ENCODE measurements at places on chromosomes 11 and 22.

GRCh38 chr22:27809700-27810608, 8.4 kb upstream of the MN1 start:
- DNase-seq, result no peak

DNA sequence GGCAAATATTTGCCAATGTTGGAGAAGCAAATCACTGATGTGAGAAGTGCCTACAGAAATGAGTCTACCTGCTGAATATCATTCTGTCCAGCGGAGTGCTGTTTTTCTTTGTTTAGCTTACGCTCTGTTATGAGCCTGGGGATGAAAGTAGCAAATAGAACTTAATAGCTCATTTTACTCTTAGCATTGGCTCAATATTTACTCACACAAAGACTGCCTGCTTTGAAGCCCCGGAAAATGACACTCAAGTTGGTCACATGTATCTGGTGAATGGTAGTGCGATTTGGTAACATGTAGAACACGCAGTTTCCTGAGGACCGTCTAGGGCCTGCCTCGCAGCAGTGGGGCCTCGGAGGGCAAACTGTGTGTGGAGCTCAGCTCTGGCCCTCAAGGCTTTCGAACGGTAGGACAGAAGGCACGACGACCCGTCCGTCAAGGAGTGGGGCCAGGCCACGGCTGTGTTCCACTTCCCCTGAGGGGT, 38.9 kb downstream of the TBC1D22A start:
- no peak for DNase-seq

DNA sequence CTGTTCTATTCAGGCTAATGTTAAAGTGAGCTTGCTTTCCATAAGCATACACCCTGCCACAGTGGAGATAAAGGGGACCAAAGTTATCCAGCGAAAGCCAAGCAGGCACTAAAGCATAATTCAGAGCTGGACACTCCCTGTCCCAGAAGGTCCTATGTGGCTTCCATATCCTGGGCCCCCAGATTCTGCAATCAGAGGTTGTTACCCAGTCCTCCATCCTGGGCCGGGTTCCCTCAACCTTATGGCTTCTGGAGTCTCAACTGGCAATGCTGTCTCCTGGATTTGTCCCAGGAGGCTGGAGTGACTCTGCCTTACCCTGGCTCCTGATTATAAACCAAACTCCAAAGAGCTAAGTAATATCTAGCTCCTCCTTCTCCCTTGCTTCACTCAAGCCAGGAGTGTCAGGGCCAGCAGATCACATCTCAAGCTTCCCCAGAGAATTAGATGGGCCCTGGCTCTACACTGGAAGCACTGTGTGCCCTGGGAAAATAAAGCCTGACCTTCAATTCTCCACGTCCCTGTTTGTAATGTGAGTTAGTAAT, 14.0 kb upstream of the SMIM35 start:
- no peak for DNase-seq

DNA sequence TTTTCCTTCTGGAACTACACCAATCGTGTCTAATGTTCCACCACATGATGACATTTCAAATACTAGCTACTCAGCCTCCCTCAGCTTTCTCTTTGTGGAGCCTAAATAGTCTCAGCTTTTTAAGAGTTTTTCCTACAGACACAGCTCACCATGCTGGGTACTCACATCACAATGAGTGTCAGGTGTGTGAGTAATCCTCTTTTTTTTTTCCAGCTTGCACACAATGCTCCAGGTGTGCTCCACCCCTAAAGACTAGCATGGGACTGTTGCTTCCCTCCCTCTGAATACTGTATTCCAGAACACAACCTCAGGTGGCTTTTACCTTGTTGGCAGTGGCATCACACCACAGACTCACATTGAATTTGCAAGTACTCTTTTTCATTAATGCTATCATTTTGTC, 11.7 kb downstream of the BTG4 start:
- no peak for DNase-seq

GRCh38 chr22:24165673-24166072, 15.6 kb upstream of the SUSD2 start:
- DNase-seq, result no peak

DNA sequence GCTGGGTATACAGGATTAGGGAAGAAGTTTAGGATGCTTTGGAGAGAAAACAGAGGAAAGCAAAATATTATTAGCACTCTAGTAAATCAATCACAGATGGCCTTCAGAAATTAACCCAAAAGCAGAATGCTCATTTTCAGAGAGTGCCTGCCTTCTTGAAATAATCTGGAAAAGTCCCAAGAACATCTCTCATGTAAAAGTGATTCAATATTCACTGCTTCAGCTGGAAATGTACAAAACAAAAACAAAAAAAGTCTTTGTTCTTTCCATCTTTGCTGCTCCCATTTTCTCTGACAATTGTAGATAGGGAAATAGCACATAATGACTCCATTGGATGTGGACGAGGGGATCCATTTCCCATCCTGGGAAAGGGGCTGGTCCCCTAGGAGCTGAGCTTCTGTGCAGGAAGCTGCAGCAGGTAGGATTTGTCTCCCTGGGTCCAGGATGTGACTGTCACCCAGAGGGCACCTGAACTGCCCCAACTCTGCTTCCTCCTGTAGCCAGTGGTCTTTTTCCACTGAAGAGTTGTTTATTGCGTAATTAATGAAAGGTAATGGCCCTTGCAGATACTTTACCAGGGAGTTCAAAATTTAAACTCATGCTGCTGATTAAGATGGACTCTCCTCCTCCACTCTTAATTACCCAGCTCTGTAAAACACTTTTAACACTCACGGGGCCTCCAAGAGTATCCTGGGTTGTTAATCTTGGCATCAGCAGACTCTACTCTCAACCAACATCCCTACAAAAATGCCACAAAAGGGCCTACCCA, 57.9 kb downstream of the SC5D start:
- DNase-seq, result no peak

DNA sequence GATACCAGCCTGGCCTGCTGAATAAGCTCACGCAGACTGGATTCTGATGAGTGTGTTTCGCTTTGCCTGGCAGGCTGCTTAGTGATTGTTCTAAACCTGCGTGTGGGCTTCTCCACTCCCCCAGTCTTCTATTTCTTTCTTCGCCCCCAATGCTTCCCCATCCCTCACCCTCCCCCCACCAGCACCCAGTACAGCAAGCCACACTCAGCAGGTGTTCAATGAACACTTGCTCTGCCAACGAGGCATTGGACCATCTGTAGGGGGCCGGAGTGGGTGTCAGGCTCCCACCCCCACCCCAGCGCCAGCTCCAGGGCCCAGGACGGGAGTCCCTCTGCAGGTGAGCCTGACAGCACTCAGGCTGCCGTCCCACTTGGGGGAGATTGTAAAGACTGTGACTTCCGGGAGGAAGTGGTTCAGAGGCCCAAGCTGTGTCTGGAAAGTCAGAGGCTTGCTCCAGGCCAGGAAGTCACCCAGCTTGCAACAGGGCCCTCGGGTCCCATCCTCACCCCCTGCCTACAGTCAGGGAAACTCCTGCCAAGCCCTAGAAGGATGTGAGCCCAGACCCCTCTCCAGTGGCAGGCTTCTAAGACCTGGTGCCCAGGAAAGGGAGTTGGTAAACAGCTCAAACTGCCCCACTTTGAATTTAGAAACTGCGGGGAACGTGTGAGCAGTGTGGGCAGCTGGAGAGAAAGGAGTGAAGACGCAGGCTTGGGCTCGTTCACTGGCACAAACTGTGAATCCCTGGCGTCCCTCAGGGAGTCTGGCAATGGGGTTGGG, 66.3 kb upstream of the PRDM11 start:
- DNase-seq, result peak; percentile 71

GRCh38 chr11:18776324-18776723, 15.3 kb downstream of the PTPN5 start:
- DNase-seq, result no peak

DNA sequence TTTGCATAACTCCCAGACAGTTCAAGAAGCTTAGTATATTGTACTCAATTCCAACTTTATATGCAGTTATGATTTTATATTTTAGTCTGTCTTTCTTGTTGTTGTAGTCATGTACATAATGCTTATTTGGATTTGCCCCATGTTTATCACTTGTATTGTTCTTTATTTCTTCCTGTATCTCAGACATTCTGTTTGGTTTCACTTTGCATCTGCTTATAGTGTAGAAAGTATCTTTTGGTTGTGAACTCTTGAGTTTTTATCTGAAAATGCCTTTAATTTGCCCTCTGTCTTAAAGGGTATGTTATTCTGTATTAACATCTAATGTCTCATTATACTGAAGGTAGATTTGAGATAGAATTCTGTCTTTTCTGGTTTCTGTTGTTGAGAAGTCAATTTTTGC, 275.4 kb downstream of the DYNC2H1 start:
- no peak for DNase-seq

GRCh38 chr11:88799771-88800500, 265.8 kb downstream of the GRM5 start:
- no peak for DNase-seq

DNA sequence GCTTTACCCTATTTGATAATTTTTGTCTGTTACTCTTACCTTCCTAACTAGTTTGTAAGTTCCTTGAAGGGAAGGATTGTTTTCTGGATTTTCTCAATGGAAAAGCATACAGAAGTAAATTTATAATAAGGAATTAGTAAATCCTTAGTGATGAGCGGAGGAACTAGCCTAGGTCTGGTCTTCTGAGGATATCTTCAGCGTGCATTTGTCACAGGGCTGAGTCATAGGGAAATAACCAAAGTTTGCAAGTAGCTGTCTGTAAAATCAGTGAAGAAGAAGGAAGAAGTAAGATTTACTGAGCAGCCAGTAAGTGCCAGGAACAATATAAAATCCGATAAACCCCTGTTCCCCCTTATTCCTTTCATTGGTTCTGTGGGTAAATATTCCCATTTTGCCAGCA, 162.7 kb upstream of the SORL1-AS1 start:
- DNase-seq, result no peak

- DNase-seq, result no peak
Measured at GRCh38 chr11:1302461-1303125, 6.8 kb downstream of the TOLLIP start.

DNA sequence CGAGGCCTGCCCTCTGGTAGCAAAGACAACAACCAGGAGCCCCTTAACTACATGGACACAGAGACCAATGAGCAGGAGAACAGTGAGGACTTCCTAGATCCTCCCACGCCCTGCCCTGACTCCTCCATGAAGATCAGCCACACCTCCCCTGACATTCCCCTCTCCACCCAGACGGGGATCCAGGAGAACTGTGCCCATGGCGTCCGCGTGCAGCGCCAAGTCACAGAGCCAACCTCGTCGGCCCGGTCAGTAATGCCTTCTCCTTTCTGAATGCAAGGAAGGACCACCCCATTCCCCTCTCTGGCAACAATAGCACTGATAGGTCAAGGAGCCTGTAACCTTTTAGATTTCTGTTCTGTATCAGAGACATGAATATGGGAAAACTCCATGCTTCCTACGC, 51.4 kb downstream of the SYT9 start:
- DNase-seq, result no peak

DNA sequence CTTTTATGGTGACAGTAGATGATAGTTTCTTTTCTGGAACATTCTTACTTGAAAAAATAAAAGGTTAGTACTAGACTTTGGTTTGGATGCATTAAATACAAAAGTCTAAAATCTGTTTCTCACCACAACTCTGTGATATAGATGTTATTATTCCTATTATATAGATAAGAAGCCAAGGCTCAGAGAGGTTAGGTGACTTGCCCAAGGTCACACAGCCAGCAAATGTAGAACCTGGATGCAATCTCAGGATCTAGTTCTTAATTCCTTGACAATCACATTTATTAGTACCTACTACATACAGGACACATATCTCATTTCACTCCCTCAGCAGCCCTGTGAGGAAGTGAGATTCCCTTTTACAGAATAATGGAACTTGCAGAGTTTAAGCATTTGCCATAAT, 26.3 kb upstream of the SMCO4 start:
- DNase-seq, result no peak

DNA sequence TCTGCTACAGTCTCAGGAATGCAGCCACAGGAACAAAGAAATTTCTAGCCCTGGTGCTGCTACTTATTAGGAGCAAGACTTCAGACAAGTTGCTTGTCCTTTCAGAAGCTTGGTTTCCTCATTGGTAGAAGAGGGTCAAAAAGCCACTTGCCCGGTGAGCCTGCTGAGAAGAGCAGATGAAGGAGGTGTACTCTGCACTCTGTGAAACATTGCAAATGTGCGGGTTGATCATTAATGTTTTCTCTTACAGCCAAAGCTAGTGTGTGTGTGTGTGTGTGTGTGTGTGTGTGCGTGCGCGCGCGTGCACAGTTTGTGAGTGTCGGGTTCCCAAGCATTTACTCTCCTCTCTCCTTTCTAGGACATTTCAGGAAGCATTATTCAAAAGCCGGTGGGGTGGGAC, 86.3 kb upstream of the NNMT start:
- no peak for DNase-seq

DNA sequence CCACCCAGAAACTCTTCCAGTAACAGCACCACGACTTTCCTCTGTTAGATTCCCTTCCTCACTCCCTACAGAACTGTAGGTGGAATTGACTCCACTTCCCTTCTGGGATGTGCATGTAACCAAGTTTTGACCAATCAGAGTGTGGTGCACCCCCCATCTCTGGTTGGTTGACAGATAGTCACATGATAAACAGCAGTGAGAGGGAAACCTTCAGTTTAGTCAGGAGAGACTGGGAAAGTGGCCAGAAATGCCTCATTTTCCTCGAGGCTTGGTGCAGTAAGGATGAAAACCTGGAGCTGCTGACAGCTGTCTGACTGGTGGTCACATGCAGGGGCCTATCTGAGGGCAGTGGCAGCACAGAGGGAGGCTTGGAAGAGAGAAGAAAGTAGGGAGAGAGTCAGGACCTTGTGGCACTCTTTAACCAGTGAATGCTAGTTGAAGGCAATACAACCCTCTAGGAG, 67.3 kb upstream of the GRK3 start:
- DNase-seq, result no peak

DNA sequence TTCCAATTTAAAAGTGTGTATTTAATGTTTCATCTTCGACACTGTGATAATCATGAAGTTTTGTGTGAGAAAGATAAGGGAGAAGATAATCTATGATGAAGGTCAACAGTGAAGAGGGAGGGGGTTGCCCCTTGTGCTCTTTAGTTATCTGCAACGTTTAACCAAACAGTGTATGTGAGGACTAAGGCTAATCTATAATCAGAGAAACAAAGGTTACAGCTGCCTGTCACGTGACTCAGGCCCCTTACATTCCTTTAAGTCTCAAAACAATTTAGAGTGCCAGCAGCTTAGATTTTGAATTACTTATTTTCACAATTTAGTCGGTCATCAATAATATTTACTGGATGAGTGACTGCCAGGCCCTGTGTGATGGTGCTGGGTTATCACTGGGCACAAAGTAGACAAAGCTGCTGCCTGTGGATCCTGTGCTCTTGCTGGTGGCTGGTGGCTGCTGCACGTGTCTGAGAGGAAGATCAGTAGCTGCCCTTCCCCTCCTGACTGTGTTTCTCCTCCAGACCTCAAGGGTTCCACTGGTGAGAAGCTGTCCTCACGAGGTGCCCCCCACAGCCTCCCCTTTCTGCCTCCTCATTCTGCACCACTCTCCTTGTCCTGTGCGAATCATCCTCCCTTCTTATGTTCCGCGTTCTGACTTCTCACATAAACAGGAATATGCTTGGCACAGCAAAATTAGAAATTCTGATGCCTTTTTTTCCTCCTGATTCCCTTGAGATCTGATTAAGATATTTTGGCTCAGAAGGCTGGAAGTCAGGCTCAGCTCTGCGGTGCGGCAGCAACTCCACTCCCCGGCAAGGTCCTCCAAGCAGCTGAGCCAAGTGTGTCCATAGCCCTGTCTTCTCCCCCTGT, 331.1 kb upstream of the B3GAT1 start:
- no peak for DNase-seq

GRCh38 chr22:47695176-47695575, 932.7 kb downstream of the TBC1D22A start:
- DNase-seq, result no peak

- no peak for DNase-seq
Measured at GRCh38 chr11:72293910-72294615, 50.1 kb upstream of the PHOX2A start.
